Mammary microvascular endothelial cell (primary cell): ENCODE measurements at places on chromosomes 3 and 15. TPM values are rescaled to one million over a fixed set of nuclear protein-coding genes. Genes with fewer than 3 reads are reported as not detected.

Gene ADAMTS17
- 0.10 TPM in 1 of 2 replicates, not detected in the other for total RNA-seq

Gene APH1B
- total RNA-seq = 12.6 and 20.3 TPM in 2 replicates

Gene PSMA4
- 347 and 364 TPM in 2 replicates for total RNA-seq

Gene CACNA2D3
- total RNA-seq = not detected in 2 replicates

Gene CPB1
- total RNA-seq = not detected in 2 replicates

Gene ADCY5
- not detected in 2 replicates for total RNA-seq

Gene GOLGA8M
- 0.20 and 0.73 TPM in 2 replicates for total RNA-seq

Gene SPRED1
- 7.4 and 9.1 TPM in 2 replicates for total RNA-seq

Gene ANKUB1
- total RNA-seq = not detected in 2 replicates

Gene ZWILCH
- total RNA-seq = 42.6 and 55.8 TPM in 2 replicates

Gene PLA2G4B
- 0.27 and 0.89 TPM in 2 replicates for total RNA-seq

Gene SAMD7
- not detected in 2 replicates for total RNA-seq

Gene HIGD2B
- total RNA-seq = not detected in 2 replicates

Gene TUSC7
- not detected in 2 replicates for total RNA-seq

Gene KIF9
- 10.1 and 17.3 TPM in 2 replicates for total RNA-seq

Gene SLC28A1
- not detected in 2 replicates for total RNA-seq

Gene CCNB2
- 82.1 and 86.0 TPM in 2 replicates for total RNA-seq

Gene BFSP2
- total RNA-seq = not detected in 2 replicates

Gene SCG5
- 0.30 and 0.60 TPM in 2 replicates for total RNA-seq

Gene ILDR1
- total RNA-seq = not detected in 2 replicates

Gene SOX14
- not detected in 2 replicates for total RNA-seq

Gene REC114
- total RNA-seq = not detected in 2 replicates

Gene DPH6
- total RNA-seq = 4.4 and 17.2 TPM in 2 replicates

Gene KLF15
- 0.27 and 1.0 TPM in 2 replicates for total RNA-seq

Gene MBD4
- total RNA-seq = 16.5 and 16.8 TPM in 2 replicates

Gene CCR9
- total RNA-seq = not detected in 2 replicates

Gene TM6SF1
- 20.3 and 24.1 TPM in 2 replicates for total RNA-seq

Gene HES1
- 56.6 and 61.4 TPM in 2 replicates for total RNA-seq

Gene ZNF620
- 4.6 and 5.1 TPM in 2 replicates for total RNA-seq

Gene HRG
- total RNA-seq = not detected in 2 replicates

Gene SNAPC5
- total RNA-seq = 22.5 and 28.0 TPM in 2 replicates

Gene ATP6V1A
- 78.7 and 86.9 TPM in 2 replicates for total RNA-seq

Gene PCSK6
- 4.3 and 6.0 TPM in 2 replicates for total RNA-seq

Gene SERINC4
- 0.05 TPM in 1 of 2 replicates, not detected in the other for total RNA-seq

Gene SNUPN
- 21.1 and 22.8 TPM in 2 replicates for total RNA-seq

Gene CASR
- total RNA-seq = not detected in 2 replicates

Gene PTX3
- total RNA-seq = 246 and 258 TPM in 2 replicates

Gene CCR2
- total RNA-seq = not detected in 2 replicates

Gene P2RY1
- 1.7 and 1.8 TPM in 2 replicates for total RNA-seq

Gene CNTN3
- not detected in 2 replicates for total RNA-seq

Gene MELTF
- total RNA-seq = 0.67 and 1.9 TPM in 2 replicates

Gene C3orf22
- total RNA-seq = not detected in 2 replicates

Gene GHSR
- not detected in 2 replicates for total RNA-seq

Gene KLHL40
- total RNA-seq = not detected in 2 replicates

Gene OCA2
- total RNA-seq = not detected in 2 replicates
